ENCODE measurements at places on chromosomes 7 and 10. TPM values are rescaled to one million over a fixed set of nuclear protein-coding genes. Genes with fewer than 3 reads are reported as not detected.

DNA sequence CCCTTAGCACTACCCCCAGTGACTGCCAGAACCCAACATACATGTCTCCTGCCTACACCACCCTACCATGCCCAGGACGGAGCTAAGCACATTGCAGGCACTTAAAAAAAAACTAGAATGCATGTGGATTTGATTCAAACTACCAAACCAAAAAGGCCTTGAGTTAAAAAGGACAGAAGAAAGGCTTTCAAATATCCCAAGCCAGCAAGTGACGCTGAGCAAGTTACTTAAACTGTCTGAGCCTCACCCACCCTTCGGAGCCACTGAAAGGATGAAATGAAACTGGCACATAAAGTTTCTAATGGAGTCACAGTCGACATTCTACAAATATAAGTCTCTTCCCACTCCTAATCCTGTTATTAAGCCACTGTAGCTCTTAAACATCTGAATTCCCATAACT, 1.8 kb downstream of the CPXM2 start:
- H3K36me3 ChIP-seq, result no peaks in the 10 kb centered on the region
- H3K4me3 ChIP-seq, result no peak overlapping the region
- H3K27me3 ChIP-seq, result peaks cover 58% of the 10 kb centered on the region

Gene UCN3
- total RNA-seq, result not detected

GRCh38 chr7:2687881-2688318, at the start of gene AMZ1:
AMZ1 (plus strand) TSS chr7:2688202; CDS start chr7:2700452, 12,250 bp downstream.
- no peaks in the 10 kb centered on the region for H3K27me3 ChIP-seq
- peak within 1 kb of the TSS; percentile 66 for H3K4me3 ChIP-seq
- DNase-seq, result no peak
- peak within 1 kb of the TSS; percentile 87 for H3K27ac ChIP-seq

GRCh38 chr7:45151131-45151684, 6.4 kb upstream of the RAMP3 start:
- no peaks in the 10 kb centered on the region for H3K36me3 ChIP-seq
- H3K4me1 ChIP-seq, result peaks cover 4% of the 10 kb centered on the region

GRCh38 chr7:156005202-156005691, 193.0 kb upstream of the SHH start:
- no peak for DNase-seq
- H3K4me3 ChIP-seq, result no peak overlapping the region
- H3K27me3 ChIP-seq, result peaks cover 11% of the 10 kb centered on the region
- H3K36me3 ChIP-seq, result no peaks in the 10 kb centered on the region

GRCh38 chr10:124417895-124418725, 613 bp downstream of the OAT start:
- DNase-seq, result peak; percentile 93
- peaks cover 47% of the 10 kb centered on the region for H3K4me1 ChIP-seq
- no peaks in the 10 kb centered on the region for H3K36me3 ChIP-seq
- H3K27me3 ChIP-seq, result peaks cover 12% of the 10 kb centered on the region
- H3K27ac ChIP-seq, result peak overlapping the region; percentile 92

- no peak for DNase-seq
- H3K4me3 ChIP-seq, result no peak overlapping the region
- H3K4me1 ChIP-seq, result peaks cover 11% of the 10 kb centered on the region
- no peaks in the 10 kb centered on the region for H3K27me3 ChIP-seq
Measured at GRCh38 chr7:90483251-90483650, 13.8 kb downstream of the PTTG1IP2 start.

DNA sequence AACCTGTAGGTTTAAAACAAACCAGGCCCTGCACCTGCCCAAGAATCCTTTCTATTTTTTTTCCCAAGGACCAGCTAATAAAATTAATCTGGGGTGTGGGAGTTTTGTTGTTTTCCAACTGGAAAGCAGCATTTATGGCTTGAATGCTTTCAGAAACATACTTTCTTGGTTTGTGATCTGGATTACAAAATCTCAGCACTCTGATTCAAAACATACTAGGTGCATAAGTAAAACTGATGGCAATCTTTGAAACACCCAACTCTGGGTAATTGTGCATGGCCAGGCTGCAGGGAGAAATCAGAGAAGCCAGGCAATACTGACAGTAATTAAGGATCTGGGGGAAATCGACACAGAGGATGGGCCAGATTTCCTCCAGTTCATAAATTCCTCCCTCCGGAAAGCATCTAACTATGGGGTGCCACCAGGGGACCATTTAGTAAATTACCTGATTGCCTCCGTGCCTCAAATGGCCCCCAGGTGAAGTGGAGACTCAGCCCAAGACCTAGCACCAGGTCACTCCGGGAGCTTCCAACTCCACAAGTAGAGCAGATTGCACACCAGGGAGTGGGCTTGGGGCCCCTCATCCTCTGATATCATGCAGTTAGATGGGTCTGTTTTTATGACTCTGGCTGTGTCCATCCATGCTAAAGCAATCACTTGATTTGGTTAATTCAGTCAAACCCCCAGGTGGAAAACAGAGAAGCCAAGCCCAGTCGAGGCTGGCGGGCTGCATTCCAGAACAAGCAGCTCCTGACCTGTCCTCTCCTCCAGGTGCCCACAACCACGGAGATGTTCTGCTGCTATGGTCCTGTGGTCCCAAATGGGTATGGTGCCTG, 15.2 kb upstream of the C10orf53 start:
- no peak overlapping the region for H3K27ac ChIP-seq
- H3K4me3 ChIP-seq, result no peak overlapping the region
- H3K27me3 ChIP-seq, result peaks cover 17% of the 10 kb centered on the region
- H3K36me3 ChIP-seq, result no peaks in the 10 kb centered on the region
- H3K4me1 ChIP-seq, result no peaks in the 10 kb centered on the region

Gene INPP5A
- total RNA-seq, result 40.6 TPM

GRCh38 chr10:99870123-99870730, 87.8 kb downstream of the ABCC2 start:
- DNase-seq, result no peak
- no peaks in the 10 kb centered on the region for H3K27me3 ChIP-seq
- H3K36me3 ChIP-seq, result peaks cover 15% of the 10 kb centered on the region
- no peak overlapping the region for H3K27ac ChIP-seq
- H3K4me1 ChIP-seq, result peaks cover 7% of the 10 kb centered on the region

Gene PRTFDC1
- 5.9 TPM for total RNA-seq

DNA sequence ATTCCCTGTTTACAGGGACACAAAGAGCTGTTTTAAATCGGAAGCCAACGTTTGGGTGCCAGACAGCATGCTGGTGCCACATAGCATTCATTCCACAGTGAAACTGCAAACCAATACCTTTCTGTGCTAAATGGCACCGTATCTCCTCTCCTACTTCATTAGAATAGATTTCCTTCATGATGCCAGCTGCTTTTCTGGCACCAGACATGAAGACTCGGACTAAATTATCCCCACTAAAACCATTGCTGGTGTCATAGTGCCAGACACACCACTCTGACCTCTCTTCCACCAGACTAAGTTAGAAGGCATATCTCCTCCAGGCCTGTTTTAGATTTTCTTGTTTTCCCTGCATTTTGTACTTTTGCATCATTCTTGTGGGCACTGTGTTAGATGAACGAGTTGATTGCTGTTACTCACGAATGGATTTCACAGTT, 155.1 kb downstream of the ETV1 start:
- H3K27me3 ChIP-seq, result no peaks in the 10 kb centered on the region
- no peak overlapping the region for H3K27ac ChIP-seq
- H3K36me3 ChIP-seq, result no peaks in the 10 kb centered on the region
- H3K4me3 ChIP-seq, result no peak overlapping the region
- DNase-seq, result no peak

GRCh38 chr7:75711656-75712514, 26.9 kb downstream of the HIP1 start:
- peak; percentile 28 for DNase-seq
- no peaks in the 10 kb centered on the region for H3K27me3 ChIP-seq
- peak overlapping the region; percentile 56 for H3K4me3 ChIP-seq
- peaks cover 9% of the 10 kb centered on the region for H3K36me3 ChIP-seq

GRCh38 chr10:71131096-71131495, 81.3 kb upstream of the UNC5B start:
- no peak for DNase-seq
- no peak overlapping the region for H3K27ac ChIP-seq

DNA sequence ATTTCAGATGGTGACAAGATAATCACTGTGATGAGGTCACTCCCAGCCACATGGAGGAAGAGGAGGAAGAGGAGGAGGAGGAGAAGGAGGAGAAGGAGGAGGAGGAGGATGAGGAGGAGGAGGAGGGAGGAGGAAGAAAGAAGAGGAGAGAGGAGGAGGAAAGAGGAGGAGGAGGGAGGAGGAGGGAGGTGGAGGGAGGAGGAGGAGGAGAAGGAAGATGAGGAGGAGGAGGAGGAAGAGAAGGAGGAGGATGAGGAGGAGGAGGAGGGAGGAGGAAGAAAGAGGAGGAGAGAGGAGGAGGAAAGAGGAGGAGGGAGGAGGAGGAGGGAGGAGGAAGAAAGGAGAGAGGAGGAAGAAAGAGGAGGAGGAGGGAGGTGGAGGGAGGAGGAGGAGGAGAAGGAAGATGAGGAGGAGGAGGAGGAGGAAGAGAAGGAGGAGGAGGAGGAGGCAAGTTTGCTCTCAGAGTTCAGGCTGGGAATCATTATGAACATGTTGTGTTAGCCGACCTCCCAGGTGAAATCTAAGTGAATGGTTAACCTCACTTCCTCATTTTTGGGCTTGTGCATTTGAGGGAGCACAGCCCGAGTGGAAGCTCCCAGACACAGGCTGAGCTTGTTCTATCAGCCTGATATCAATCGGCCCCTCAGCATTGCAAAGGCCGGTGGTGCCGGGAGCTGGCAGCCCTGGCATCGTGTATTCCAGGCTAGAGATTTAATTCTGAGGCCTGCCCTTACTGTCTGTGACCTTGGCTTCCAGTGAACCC, 236.2 kb upstream of the PITRM1 start:
- no peak overlapping the region for H3K27ac ChIP-seq
- H3K4me3 ChIP-seq, result no peak overlapping the region
- no peaks in the 10 kb centered on the region for H3K36me3 ChIP-seq
- DNase-seq, result no peak

DNA sequence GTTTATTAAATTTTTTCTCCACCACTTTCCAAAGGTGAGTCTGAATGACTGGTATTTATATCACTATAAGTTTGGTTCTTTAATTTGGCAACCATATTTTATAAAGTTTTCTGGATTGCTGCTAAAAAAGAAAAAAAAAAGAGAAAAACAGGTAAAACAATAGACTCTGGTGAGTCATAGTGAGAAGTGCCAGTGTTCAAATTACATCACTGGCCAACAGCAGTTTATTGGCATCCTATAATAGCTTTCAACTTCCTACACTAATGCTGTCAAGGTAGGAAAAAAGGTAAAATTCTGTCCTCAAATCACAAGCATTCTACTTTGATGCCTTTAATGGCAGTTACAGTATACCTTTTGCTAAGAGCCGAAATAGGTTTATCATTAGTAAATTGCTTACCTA, 808.8 kb downstream of the GRM8 start:
- no peaks in the 10 kb centered on the region for H3K27me3 ChIP-seq
- H3K36me3 ChIP-seq, result no peaks in the 10 kb centered on the region
- no peaks in the 10 kb centered on the region for H3K4me1 ChIP-seq
- no peak for DNase-seq
- no peak overlapping the region for H3K27ac ChIP-seq

GRCh38 chr10:46229144-46229563, 57.6 kb upstream of the ANTXRL start:
- no peaks in the 10 kb centered on the region for H3K4me1 ChIP-seq
- H3K4me3 ChIP-seq, result no peak overlapping the region
- no peaks in the 10 kb centered on the region for H3K36me3 ChIP-seq
- no peak overlapping the region for H3K27ac ChIP-seq
- no peak for DNase-seq

Data from chondrocyte (in vitro differentiated cells).